GM06990 (cell line): ENCODE measurements at places on chromosomes 5 and 9.

GRCh38 chr5:7250004-7250403 lies 145.9 kb upstream of the ADCY2 start:
- DNase-seq = no peak

DNA sequence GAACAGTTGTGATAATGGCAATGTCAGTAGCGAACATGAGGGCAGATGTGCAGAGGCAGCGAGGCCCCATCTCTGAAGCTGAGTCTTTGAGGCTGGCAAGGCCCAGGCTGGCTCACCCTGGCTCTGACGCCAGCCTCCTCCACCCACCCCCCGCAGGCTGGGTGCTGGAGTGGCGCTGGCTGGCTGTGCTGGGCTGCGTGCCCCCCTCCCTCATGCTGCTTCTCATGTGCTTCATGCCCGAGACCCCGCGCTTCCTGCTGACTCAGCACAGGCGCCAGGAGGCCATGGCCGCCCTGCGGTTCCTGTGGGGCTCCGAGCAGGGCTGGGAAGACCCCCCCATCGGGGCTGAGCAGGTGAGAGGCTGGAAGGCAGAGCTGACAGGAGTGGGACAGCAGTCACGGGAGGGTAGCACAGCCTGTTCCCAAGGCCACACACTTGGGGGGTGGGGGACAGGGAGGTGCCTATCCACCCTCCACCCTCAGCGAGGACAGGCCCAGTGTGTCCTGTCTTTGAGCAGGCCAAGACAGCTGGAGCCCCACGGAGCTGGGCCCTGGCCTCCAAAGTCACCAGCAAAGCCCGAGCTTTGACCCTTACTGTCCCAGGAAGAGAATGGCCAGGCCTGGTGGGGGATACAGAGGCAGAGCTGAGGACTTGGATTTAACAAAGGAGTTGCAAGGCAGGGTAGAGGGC lies 5.6 kb downstream of the SLC2A8 start:
- no peak for DNase-seq

DNA sequence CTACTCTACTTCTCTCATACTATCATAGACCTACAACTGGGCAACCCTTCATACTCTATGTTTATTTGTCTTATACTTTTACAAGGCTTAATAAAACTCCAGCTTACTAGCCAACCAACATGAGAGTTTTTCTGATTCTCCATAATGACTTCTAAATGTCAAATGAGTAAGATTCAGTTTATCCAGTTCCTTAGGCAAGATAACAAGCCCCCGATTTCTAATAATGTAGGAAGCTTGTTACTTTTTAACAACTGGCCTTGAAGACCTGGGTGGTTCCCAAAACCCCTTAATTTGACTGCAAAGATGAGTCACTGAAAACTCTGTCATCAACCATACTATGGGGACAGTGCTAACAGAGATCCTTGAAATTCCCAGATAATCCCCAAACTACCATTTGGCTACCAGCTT lies 294.6 kb upstream of the ACTBL2 start:
- no peak for DNase-seq

DNA sequence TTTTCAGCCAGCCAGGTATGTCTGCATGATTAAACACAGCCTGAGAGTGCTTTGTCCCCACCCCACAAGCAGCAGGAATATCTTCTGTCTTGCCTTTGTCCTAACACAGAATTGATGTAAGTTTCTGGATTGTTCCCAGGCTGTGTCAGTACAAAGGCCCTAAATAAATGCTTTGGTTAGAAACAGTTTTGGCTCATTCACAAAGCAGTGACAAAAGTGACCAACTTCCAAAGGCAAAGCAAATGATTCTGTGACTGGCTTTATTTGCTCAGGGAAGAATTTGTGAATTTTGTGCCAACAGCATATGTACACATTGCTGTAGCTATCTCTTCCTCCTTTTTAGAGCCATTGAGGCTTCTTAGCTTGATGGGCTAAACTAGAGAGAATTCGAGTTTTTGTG lies 133.7 kb downstream of the PLPPR1 start:
- no peak for DNase-seq

DNA sequence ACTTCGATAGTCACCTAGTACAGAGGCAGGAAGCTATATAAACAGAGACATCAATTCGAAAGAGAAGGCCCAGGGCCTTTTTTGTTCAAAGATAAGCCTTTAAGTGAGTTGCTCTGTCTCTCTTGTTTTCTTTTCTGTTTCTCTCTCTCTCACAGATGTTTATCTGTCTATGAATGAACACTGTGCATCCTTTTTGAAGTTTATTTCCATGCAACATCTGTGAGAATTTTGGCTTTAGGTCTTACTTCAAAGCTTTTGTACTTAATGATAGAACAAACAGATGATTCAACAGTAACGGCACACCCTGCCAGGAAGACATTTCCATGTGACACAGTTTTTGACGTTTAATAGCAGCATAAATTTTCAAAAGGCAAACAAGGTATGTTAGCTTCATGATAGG lies 1413.1 kb upstream of the CDH6 start:
- DNase-seq = no peak
